ENCODE measurements at places on chromosomes 4 and X.

DNA sequence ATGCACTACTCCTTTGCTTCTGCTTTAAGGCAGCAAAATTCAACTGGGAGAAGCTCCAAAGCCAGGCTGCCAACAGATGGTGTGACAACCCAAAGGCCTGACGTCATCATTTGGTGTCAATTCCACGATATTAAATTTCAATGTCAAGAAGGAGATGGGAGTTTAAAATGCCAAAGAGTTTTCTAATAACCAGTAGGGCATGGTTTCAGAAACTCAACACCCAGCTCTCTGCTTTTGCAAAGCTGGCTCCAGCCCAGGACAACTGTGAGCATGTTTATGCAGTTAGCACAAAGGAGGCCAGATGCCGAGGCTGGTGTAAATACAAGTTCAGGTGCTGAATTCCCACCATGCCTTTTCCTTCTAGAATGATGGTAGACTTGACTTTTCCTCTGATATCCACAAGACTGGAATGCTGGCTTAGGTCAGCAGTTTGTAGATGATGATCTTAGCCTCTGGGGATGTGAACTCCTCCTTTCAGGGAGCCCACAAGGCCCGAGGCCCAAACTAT, 67.3 kb downstream of the AFAP1 start:
- no peak for DNase-seq

DNA sequence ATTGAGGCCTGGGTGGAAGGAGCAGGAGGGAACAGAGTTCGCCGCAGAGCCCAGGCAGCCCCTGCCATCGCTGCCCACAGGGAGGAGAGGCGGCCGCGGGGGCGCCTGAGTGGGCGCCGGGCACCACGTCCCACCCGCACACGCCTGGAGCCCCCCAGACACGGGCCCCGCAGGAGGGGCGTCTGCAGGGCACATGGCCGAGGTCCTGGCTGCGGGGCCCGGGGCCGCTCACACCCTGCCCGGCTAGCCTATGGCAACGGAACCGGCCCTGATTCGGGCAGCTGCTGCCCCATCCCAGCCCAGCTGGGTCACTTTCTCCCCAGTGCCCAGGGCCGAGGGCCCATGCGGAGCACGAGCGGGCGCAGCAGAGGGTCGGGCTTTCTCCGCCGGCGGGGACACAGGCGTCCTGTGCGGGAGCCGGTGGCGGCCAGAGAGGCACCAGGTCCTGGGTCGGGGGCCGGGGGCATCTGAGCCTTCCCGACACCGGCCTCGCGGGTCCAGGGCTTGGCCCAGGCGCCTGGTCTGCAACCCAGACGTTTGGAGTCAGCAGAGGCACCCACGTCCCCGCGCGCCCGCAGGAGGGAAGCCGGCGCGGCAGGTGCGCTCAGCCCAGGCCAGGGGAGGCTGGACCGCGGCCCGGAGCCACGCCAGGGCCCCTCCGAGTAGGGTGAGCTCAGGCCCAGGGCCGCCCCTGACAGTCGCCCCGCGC, 91.2 kb downstream of the FAM53A start:
- no peak for DNase-seq

DNA sequence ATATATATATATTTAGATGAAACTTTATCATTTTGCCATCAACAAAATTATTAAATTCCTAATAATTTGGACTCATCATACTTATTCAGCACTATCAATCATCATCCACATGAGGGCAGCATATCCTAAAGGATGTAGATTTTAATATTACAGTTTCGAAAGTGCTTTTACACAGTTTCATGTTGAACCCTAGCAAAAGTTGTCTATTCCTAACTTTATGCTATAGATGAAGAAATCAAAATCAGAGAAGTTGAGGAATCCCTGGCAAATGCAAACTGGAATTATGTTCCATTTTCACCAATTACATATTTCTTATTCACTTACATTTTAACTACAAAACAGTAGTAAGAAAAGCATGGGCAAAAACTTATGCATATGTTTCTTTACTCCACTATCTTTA, 36.6 kb upstream of the UGT2A1 start:
- no peak for DNase-seq

- DNase-seq = no peak
These were observed 45.4 kb downstream of the UGT2A3 start for GRCh38 chr4:68905939-68906779.

DNA sequence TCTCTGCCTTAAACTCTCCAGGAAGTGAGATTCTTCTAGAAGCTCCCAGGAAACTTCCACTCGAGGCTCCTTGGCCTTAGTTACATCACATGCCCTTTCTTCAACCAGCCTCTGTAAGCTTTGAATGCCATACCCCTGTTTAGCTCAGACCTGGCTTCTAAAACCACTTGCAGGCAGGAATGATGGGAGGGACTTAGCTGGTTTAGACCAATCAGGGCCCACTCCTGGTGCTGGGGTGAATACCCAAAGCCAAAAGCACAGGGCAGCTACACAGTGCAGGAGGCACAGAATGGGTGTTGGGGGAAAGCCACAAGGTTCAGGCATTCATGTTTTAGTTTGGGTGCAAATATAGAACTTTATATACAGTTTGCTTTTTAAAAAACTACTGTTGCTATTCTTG, 296.2 kb downstream of the FRMPD4 start:
- no peak for DNase-seq

GRCh38 chr4:109156356-109156755, 146.1 kb downstream of the COL25A1 start:
- no peak for DNase-seq
